ELR (cell line): ENCODE measurements at places on chromosomes 2 and 18.

GRCh38 chr2:95063086-95063958 is 37.8 kb downstream of the MAL start:
- no peak for DNase-seq

DNA sequence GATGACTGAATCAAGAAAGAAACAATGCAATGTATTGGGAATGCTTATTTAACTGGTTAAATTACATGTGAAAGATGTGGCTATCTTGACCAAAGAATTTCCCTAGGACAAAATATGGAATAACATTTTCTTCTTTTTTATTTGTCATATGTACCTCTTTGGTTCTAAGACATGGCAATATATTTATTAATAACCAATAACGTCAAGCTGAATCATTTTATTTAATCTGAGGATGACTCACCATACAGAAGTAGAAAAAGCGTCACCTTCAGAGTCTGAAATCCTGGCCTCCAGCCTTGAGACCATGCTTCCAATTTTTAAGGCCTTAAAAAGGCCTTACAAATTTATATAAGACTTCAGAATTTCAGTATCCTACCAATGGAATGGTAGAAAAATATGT is 1464.9 kb downstream of the SUCLG1 start:
- DNase-seq: peak; percentile 18

- no peak for DNase-seq
These were observed 245.3 kb downstream of the TFCP2L1 start for GRCh38 chr2:121039679-121040078.

DNA sequence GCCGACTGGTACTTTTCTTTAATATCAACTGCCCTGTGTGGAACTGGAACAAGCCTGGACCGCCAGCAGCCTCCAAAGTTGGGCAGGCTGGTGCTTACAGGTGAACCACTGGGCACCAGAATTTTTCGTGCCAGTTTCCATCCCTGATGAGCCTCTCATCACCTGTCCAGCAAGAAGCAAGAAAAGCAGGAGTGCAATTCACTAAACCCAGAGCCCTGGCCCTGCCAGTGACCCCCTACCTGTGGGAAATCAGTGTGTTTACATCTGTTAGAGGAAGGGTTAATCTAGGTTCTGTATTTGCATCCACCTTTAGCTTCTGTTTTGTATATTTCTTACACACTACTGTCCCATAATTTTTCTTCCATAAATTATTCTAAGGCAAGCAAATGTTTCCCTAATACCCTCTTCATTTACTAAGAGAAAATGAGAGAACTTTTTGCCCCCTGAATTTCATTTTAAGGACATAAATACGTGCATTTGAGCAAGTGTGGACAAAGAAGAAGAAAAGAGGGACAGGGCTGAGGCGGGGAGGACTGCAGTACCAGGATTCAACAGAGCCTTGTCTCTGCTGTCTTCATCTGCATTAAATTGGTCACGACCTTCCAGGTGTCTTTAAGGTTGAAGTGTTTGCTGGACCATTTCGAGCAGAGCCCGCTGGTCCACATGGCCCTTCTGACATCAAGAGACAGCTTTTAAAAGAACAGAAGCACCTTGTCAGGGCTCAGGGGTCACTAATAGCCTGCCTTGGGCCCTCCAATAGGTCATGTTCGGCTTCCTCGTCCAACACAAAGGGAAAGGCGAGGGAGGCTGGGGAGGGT is 763.1 kb downstream of the BCL11A start:
- no peak for DNase-seq

DNA sequence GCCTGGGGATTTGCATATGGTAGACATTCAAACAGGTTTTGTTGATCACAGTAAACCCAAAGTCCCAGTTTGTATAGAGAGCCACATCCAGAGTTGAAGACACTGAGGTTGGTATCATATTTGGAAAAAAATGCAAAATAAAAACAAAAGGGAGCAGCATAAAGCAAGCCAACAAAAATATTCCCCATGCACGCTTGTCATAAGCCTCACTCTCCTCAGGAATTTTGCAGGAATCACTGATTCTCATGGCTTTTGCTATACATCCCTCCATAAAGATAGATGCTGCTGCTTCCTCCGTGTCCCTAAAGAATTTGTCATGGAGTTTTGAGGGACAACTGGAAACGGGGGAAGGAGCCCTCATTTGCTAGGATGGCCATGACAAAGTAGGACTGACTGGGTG is 108.8 kb upstream of the TCF4 start:
- no peak for DNase-seq

GRCh38 chr2:124797049-124797448 is 772.0 kb downstream of the CNTNAP5 start:
- no peak for DNase-seq
